ENCODE measurements at places on chromosomes 6 and 20.

DNA sequence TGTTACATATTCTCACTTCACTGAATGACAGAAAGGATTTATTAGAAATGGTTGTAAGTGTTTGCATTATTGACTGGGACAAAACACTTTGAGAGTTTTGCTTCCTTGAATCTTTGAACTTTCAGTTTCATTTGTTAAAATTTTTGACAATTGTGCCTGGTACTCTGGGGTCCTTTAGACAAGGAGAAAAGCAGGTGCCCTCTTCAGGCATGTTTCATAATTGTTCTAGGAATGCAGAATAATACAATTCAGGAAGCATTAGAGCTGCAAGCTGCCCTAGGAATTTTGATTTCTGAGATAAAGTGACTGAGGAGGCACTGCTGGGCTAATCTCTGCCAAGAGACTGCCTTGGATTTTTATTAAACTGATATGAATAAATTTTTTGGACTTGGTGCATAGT, 49.7 kb downstream of the TOP1 start:
- no peak for DNase-seq

- no peak for DNase-seq
These were observed 124.5 kb upstream of the TENT5A start for GRCh38 chr6:81876971-81877370.

DNA sequence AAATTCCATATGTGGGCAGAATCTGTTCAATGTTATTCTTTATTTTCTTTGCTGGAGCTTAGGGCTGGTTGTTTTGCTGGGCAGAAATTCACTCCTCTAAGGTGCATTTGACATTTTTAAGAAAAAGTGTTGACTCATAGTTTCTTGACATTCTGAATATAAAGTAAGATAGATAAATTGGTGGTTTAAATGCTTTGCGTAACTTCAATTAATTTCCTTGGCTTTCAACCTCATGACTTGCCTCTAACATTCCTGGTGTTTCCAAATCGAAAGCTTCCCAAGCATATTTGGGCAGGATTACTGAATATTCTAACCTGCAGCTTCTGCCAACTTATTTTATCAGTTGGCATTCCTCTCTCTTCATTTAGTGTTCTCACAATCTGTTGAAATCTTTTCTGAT, 718.7 kb upstream of the ADGRB3 start:
- DNase-seq = no peak

DNA sequence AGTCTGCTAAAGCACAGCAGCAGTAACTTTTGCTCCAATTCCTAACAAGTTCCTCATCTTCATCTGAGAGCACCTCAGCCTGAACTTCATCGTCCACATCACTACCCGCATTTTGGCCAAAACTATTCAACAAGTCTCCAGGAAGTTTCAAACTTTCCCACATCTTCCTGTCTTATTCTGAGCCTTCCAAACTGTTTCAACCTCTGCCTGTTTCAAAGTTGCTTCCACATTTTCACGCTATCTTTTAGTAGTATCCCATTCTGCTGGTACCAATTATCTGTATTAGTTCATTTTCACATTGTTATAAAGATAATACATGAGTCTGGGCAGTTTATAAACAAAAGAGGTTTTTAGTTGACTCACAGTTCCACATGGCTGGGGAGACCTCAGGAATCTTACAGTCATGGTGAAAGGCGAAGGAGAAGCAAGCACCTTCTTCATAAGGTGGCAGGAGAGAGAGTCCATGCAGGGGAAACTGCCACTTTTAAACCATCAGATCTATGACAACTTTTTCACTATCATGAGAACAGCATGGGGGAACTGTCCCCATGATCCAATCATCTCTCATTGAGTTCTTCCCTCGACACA, 99.4 kb upstream of the GRIK2 start:
- DNase-seq = no peak

GRCh38 chr20:24837781-24838450, 111.2 kb upstream of the CST7 start:
- DNase-seq = no peak

DNA sequence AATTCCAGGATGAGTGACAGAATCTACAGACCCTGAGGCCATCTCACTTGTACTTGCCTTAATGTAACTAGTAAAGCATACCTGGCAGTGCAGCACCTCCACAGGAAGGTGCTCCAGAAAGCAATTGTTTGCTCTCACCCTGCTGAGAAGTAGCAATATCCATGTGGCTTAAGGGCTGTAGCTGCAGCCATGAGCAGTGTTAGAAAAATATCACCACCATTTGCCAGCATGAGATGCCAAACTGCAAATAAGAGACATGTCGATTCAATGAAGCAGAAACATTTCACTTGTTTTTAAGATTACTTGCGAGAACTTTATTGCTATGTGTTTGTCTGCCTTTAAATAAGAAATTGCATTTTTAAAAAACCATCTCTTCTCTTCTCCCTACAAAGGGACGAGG, 151.5 kb downstream of the PRL start:
- no peak for DNase-seq

GRCh38 chr20:49705358-49705757, 8.3 kb downstream of the B4GALT5 start:
- DNase-seq = no peak

- DNase-seq = no peak
These were observed 264.7 kb downstream of the TMEM242 start for GRCh38 chr6:157058574-157058973.

- DNase-seq = no peak
These were observed 127.9 kb upstream of the FOXO3 start for GRCh38 chr6:108432792-108433191.

DNA sequence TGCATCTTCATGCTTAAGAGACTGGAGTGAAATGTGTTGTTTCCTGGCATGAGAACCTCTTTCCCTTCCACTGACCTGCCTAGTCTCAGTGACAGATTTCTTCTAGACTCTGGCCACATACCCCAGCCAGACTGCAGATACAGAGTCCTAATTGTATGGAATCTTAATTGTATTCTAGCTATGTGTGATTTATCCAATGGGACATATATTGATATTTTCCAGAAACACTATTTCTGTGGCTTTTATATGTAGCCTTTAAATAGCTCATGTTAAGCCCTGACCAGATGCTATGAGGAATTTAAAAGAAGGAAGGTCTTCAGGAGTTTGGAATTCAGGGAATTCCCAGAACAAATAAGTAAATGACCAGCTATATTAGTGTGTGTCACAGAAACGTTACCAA, 99.0 kb downstream of the FIG4 start:
- DNase-seq = peak; percentile 48

- peak; percentile 65 for DNase-seq
These were observed 364.5 kb upstream of the JARID2 start for GRCh38 chr6:14881398-14881797.

- no peak for DNase-seq
These were observed 8.3 kb downstream of the KIF3B start for GRCh38 chr20:32285621-32286371.

DNA sequence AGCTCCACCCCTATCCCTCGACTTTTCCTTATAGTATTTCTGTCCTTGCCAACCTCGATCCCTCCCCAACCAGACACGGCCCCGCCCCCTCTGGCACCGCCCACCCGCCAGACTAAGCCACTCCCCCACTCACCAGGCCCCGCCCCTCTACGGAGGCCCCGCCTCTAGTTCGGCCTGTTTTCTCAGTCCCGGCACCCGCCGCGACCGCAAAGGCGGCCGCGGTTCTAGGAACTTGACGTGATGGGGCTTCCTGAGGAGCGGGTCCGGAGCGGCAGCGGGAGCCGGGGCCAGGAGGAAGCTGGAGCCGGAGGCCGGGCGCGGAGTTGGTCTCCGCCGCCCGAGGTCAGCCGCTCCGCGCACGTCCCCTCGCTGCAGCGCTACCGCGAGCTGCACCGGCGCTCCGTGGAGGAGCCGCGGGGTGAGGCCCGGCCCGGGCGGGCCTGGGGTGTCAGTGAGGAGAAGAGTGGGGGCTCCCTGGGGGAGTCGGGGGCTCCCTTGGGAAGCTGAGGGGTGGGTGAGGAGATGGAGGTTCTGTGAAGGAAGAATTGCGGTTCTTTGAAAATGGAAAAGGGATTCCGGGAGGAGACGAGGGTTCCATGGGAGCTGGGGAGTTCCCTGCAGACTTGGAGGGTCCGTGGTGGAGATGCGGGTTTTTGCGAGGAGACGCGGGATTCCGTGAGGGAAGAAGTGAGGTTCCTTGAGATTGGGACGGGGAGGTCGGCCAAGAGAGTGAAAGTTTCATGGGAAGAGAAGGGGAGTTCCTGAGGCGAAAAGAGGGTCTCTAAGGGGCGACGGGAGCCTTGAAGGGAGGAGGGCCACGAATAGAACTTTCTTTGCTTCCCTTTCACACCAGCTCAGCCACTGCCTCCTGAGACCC, at the start of gene ACSS2:
Gene ACSS2 (plus strand): TSS at position 207 of the 877 bp plus-strand sequence. CDS start 34 bp downstream, at position 241.
- DNase-seq = peak; percentile 93

- DNase-seq = no peak
These were observed 994.4 kb downstream of the EYS start for GRCh38 chr6:64712606-64713005.

GRCh38 chr6:26273673-26274588, 91.1 kb upstream of the BTN3A2 start:
- no peak for DNase-seq

- DNase-seq = no peak
These were observed 2.3 kb downstream of the ZBTB2 start for GRCh38 chr6:151388997-151389617.

- DNase-seq = no peak
These were observed 1040.0 kb upstream of the MAP3K7 start for GRCh38 chr6:91626911-91627310.

GRCh38 chr6:168043848-168044415, 35.1 kb downstream of the FRMD1 start:
- no peak for DNase-seq

DNA sequence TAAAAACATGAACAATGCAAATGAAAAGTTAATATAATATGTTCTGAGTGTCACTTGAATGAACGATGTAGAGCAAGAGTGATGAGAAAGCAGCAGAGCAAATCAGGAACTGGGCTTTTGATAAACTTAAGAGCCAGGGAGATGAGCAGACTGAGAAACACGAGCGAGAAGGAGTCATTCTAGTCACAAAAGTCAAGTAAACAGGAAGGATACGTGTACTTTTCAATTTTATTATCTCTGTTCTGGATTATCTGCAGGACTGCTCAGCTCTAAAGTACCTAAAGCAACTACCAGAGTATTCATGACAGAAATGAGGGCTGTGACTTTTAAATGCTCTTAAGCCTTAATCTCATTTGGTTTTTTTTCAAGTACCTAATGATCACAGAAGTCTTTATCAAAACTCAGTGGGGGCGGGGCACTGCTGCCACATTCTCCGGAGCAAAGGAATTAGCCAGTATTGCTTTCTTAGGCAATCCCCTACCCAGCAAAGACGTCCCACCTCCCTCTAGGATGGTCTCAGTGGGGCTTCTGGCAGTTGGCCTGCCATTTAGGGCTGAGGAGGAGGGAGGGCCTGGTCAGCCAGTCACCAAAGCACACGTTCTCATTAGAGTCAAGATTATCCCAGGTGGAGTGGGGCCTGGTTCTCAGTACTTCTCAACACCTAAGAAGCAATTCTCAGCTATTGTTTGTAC, 8.6 kb downstream of the MAN1A1 start:
- DNase-seq = no peak

DNA sequence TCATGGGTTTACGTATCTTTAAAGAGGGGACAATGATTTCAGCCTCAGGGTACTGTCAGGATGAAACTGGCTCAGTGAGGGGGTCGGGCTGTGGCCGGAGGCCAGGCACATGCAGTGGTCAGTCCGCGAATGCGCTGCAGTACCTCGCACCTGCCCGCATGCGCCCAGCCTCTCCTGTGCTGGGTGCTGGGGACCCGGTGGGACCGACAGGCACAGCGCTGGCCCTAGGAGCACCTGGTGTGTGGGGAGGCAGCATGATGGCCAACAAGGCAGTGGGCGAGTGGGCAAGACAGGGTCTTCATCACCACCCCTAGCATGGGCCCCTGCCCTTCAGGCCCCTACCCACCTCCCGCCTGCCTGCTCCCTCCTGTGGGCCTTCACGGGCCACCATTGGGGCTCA, 970 bp upstream of the CABLES2 start:
- no peak for DNase-seq

GRCh38 chr6:159116343-159116742, 52.9 kb upstream of the FNDC1 start:
- DNase-seq = no peak

DNA sequence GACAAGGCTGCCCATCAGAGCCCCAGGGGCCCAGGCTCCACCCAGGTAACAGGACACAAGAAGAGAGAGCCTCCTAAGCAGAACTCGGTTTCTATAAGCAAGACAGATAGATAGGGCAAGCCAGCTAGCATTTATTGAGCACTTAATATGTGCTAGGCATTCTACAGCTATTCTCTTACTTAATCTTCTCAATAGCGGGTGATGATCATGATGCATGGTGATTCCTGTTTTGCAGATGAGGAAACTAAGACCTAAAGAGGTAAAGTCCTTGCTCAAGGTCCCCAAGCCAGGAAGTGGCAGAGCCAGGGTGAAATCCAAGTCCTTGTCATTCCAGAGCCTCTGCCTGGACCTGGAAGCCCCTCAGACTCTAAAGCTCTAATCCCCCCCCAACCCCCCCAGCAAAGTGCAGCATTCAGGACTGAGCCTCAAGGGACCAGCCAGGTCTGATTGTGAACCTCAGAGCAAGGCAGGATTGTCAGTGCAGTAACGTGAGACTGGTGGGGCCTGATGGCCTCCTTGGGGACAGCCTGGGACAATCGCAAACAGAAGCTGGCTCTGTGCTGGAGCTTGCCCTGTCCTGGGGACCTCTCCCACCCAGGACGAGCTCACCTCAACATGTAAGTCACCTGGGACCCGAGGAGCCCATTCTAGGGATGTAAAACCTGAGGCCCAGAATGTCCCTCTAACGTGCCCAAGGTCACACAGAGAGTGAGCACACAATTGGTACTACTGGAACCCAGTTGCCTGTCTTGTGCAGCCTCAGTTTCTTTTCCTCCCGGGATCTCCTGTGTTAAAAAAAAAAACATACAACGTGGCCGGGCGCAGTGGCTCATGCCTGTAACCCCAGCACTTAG, 48.4 kb upstream of the PTGIS start:
- no peak for DNase-seq

GRCh38 chr6:87341899-87342298, 2.7 kb upstream of the C6orf163 start:
- DNase-seq = no peak

DNA sequence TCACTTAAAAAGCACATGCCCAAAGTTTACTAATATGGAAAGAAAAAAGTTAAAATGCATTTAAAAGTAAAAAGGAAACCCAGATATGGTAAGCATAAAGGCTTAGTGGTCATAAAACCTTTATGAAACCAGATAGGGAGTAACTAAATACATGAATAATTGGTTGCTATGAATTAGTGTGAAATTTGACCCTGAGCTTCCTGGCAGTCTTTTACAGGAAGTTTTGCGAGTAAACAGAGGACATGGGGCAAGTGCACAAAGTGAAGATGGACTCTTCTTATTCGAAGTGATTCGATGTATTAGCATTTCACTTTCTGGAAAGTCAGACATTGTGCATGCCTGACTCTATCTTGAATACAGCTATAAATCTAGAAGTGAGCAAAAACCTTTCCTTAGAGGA, 90.9 kb upstream of the MLIP start:
- no peak for DNase-seq

GRCh38 chr6:32332433-32332832, 39.3 kb downstream of the TSBP1 start:
- no peak for DNase-seq

DNA sequence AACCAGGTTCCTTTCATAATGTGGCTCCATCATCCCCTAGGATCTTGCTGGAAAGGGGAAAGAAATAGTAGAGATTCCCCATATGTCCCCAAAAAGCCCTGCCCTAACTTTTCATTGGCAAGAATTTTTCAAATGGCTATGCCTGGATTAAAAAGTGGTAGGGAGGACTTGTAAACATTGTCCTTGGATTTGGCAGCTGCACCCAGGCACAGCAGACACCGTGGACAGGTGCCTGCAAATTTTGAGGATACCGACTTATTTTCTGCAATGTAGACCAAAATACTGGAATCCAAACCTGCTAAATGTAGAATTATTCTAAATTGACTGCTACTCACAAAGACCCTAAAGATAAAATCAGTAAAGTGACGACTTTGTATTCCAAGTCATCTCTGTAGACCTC, 203.3 kb upstream of the PLCB4 start:
- no peak for DNase-seq
